Activated CD4-positive, alpha-beta T cell treated with anti-CD3 and anti-CD28 coated beads for 4 hours (primary cell): ENCODE measurements at places on chromosomes 16 and 17.

DNA sequence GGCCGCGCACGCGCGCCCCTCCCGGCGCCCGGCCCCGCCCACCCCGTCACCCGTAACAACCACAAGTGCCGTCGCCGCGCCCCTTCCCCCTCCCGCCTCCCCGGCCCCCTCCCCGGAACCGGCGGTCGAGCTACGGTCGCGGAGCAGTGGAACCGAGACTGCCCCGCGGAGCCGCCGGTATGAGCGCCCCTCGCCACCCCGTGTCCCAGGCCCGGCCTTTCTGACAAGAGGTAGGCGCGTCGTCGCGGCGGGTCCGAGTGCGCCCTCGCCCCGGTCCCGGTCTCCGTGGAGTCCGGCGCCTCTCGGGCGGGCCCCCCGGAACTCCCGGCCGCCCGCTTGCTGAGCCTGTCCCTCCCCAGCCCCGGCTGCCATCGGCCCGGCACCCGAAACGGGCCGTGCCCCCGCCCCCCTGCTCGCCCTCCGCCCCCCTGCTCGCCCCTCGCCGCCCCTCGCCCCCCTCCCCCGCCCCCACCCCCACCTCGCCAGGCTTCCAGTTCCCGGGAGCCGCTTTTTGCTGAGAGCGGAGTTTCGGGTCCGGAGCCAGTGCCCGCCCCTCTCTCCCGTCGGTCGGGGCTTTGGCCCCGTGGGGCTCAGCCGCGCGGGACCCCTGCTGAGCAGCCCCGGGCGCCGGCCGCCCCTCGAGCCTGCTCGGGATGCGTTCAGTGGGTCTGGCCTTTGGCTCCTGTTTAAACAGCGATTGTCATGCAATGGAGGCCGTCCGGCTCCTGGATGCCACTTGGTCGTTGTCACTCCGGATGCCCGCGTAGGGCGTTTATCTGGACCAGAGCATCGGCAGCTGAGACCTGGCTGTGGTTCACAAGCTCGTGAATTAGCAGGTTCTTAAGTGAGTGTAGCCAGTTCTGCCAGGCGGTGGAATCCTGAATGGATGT is at the start of gene SEC14L1:
Gene SEC14L1, plus strand, starts transcription at position 92 of the 890 bp plus-strand sequence. CDS start 2,628 bp downstream, outside the sequence.
- DNase-seq: peak; percentile 29

DNA sequence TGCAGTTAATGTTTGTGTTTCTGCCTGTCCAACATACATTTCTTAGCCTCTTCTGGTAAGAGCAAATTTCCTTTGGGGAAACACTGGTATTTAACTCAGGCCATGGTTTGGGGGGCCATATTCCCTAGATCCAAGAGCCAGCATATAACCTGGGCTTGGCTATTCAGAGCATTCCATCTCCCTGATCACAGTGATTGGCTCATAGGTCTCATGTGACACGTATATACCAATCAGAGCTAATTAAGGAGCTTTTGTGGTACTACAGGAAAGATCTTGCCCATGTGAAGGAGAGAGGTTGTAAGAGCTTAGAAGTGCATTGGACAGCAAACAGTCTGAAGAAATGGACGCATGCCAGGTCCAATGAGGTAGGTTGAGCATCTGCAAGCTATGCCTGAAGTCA is 33.4 kb upstream of the GPR139 start:
- no peak for DNase-seq

DNA sequence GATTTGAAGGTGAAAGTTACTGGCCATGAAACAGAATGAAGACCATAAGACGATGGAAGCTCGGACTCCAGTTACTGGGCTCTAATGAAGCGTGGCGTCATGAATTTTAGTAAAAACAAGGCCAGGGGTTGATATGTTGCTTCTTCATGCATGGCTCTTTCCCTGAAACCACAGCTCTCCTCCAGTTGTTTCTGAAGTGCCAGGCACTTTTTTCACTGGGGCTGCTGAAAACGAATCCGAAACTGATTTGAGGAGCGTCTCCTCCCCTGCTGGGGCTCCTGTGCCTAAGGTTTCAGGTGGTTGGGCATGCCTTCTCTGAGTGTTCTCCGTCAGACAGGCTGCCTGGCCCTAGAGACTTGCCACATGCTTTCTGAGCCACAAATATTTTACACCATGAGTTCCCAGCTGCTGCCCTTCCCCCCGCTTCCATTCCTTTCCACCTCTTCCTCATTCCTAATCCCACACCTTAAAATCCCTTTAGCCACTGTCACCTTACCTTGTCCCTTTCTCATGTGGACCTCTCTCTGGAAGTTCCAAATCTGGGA is 3.7 kb upstream of the MYL4 start:
- DNase-seq: peak; percentile 56

GRCh38 chr16:9797306-9797705 is 384.9 kb downstream of the GRIN2A start:
- no peak for DNase-seq

DNA sequence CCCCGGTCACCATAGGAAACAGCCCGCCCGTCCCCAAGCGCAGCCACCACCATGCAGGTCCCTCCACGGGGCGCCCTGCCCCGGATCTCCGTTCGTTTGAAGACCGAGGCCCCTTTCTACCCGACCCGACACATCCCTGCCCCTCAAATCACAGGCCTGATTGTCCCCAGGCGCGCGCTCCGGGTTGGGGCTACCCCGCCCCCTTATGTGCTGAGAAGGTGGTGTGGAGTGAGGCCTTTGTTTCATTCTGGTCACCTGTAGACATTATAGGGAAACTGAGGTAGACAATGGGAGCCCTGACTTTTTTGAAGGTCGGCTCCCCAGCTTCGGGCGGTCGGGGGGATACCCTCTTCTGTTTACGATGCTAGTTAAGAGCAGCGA is 763 bp upstream of the ACTG1 start:
- DNase-seq: peak; percentile 64

- DNase-seq: no peak
These were observed 76.7 kb downstream of the PLD6 start for GRCh38 chr17:17129466-17129865.

DNA sequence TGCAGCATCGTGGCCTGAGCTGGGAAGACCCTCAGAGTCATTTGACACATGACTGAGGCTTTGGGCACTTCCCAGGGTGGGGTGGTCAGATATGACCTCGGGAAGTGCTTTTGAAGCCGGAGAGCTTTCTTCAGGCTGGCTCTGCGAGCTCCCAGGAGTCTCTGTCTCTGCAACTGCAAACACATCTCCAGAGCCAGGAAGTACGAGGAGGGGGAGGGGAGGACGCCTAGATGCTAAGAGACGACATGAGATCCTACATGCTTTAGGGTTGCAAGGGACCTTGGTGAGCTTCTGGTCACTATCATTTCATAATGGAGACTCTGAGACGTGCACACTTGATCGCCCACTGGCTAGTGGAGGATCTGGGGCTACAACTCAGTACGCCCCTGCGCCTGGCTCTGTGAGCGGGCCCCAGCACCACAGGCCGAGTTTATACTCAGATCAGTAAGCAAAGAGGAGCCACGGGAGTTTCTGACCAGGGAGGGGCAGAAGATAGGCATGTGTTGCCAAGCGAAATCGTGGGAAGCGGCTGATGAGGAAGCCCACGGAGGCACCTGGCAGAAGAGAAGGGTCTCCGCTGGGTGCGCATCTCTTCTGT is 527 bp upstream of the MGAT5B start:
- peak; percentile 12 for DNase-seq

DNA sequence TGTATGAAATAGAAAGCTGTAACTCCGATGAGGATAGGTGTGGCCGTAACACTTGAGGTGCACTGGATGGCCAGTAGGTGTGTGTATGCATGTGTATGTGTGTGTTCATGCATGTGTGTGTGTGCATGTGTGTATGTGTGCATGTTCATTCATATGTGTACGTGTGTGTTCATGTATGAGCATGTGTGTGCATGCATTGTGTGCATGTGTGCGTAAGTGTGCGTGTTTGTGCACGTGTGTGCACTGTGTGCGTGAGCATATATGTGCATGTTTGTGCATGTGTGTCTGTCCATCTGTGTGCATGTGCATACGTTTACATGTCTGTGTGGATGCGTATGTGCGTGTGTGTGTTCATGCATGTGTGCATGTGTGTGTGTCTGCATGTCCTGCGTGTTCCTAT is 145.5 kb downstream of the C16orf95 start:
- DNase-seq: no peak

DNA sequence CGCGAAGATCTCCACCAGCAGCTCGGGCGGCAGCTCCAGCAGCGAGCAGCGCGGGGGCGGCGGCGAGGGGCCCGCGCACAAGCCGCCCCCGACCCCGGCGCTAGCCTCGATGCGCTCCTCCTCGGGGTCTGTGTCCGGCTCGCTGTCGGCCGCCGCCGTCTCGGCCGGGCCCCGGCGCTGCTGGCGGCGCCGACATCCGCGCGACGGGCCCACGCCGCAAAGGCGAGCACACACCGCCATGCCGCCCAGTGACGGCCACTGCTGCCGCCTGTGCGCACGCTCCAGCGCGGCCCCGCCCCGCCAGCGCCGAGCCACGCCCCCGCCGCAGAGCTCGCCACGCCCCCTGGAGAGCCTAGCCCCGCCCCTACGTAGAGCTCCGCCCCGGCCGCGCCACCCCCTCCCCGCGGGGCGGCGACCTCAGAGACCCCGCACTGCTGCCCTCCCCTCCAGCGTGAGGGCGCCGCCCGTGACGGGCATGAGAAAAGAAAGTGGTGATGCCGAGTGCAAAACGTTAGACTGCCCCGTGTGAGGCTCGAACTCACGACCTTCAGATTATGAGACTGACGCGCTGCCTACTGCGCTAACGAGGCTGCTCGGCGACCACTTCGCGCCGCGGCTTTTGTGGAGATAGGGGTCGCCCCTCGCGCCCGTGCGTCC is at the start of gene FBXO31:
Gene FBXO31, minus strand, starts transcription at position 272 of the 657 bp plus-strand sequence. Its CDS starts 32 bp downstream, at position 240.
- peak; percentile 90 for DNase-seq

GRCh38 chr16:77807-78443 is at the start of gene MPG:
MPG (plus strand) TSS chr16:78225; CDS start chr16:78310, 85 bp downstream.
- DNase-seq: peak; percentile 83

- no peak for DNase-seq
These were observed 60.9 kb downstream of the OMG start for GRCh38 chr17:31236137-31236536.

DNA sequence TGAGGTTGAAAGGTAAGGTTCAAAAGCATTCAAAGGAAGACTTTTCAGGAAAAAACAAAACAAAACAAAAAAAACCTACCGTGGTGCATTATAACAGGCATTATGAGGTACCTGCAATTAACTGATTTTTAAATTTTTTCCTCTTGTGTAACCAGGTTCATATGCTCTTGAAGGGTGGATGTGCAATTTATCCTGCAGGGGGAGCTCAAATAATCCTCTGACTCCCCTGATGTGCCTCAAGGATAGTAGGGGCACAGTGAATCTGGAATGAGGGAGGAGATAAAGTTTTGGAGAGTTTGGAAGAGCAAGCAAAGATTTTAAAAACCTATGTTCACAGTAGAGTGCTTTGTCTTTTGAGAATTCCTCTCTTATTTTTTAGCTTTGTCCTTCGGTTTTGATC is 1349.4 kb downstream of the CDH8 start:
- no peak for DNase-seq

DNA sequence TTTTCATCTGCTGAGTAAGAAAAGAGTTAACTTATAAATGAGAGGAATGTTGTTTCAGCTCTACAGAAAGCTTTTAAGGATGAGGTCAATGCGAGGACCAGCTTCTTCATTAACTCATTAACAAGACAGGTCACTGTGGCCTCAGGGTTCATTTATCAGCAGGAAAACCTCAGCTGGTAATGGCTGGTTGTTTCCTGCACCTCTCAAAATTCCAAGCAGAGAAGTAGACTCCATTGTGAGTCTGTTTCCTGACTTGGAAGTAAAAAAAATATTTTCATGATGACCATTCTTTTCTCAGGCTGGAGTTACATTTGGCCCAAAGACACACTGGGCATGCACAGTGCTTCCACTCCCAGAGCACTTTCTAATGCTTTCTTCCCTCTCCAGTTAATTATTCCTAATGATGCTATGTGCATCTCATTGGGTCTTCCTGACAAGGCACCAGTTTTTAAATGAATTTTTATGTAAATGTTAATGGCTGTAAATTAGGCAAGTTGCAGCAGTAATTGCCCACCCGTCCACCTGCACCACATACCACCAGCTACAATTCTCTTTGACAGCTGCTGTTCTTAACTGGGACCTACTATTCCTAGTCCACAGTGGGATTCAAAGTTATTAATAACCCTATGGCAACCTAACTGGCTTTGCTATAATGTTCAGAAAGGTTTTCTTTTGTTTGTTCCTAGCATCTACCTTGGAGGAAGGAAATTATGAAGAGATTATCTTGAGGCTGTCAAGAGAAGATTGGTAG is 89.5 kb upstream of the BCAR1 start:
- DNase-seq: no peak

DNA sequence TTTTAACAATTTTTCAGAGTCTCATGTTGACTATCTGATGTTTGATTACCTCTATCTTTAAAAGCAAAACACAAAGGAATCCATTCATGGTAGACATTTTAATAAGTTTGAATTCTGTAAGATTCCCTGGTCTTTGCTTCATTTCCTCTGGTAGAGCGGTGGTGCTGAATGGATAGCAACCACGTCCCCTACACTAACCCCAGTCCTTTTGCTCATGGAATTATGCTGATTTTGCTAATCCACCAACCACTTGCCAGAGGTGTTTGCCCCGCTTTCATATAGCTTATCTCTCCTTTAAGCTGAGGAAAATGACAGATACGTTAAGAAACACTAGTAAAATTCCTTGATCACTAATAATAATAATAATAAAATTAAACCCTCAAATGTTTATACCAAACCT is 9.5 kb downstream of the KCNJ16 start:
- no peak for DNase-seq

DNA sequence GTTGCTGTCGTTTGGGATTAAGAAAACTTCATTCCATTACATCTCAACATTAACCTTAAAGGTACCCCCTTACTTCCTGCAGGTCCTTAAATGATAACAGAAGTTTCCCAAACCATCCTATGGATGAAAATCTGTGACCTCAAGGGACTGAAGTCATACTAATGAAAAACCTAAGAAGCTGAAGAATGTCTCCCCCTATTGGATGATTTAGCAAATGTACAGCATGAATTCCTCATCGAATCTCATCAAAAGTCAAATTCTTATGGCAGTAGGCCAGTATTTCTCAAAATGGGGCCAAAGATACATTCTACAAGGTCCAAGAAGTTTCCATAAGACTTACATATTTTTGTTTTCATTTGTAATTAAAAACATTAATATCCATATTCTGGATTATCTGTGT is 13.5 kb downstream of the SCO1 start:
- DNase-seq: no peak

DNA sequence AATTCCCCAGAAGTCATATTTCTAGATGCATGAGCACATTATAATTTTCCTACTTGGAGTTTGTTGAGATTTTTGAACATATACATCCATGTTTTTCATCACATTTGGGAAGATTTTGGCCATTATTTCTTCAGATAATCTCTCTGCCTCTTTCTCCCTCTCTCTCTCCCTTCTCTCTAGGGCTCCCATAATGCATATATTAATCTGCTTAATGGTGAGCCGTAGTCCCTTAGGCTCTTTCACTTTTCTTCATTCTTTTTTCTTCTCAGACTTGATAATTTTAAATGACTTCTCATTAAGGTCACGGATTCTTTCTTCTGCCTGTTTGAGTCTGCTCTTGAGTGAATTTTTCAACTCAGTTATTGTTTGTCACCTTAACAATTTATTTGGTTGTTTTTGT is 101.5 kb downstream of the IRX3 start:
- DNase-seq: no peak

GRCh38 chr16:84834403-84834772 is 14.6 kb downstream of the CRISPLD2 start:
- DNase-seq: no peak

GRCh38 chr16:81266680-81267095 is 28.2 kb downstream of the BCO1 start:
- no peak for DNase-seq
